Activated CD4-positive, alpha-beta T cell treated with anti-CD3 and anti-CD28 coated beads, Interleukin-2, amount 10 ng/mL, durations not matched to agents 7 days and 5 days (primary cell): ENCODE measurements at places on chromosomes 7 and 10. TPM values are rescaled to one million over a fixed set of nuclear protein-coding genes. Genes with fewer than 3 reads are reported as not detected.

The FGL2 gene
- 1.3 TPM for total RNA-seq

GRCh38 chr7:101951757-101952156 is 134.3 kb downstream of the CUX1 start:
- no peaks in the 10 kb centered on the region for H3K36me3 ChIP-seq
- H3K27ac ChIP-seq = no peak overlapping the region
- DNase-seq = no peak
- H3K4me3 ChIP-seq = no peak overlapping the region
- H3K4me1 ChIP-seq = peaks cover 7% of the 10 kb centered on the region

DNA sequence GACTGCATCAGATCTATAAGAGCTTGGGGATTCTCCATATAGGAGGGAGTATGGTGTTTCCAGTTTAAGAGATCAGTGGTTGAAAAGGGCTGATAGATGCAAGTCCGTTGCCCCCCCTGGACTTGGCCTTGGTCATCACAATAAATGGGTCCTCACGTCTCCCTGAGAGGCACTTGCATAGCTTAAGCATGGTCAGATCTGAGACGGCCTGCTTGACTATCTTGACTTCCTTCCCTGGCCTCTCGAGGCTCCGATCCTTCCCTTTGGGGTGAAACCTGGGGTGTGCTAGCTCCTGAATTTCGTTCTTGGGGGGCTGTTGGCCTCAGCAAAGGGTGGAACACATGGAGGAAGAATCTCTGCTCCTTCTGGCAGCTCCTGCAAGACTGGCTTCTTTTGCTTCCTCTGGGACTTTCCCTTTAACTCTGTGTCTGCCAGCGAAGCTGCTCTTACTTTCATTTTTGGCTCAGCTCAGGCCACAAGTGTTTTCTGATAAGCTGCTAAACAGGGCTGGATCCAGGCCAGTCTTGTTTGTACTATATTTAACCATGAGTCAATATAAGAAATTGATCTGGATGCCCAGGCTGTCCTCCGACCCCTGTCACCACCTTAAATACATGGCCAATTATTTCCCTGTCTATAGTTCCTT is 11.2 kb upstream of the ZNF485 start:
- peaks cover 7% of the 10 kb centered on the region for H3K27me3 ChIP-seq
- H3K4me1 ChIP-seq = peaks cover 33% of the 10 kb centered on the region
- DNase-seq = peak; percentile 62
- H3K4me3 ChIP-seq = peak overlapping the region; percentile 68
- H3K36me3 ChIP-seq = peaks cover 6% of the 10 kb centered on the region

The ZNF365 gene
- total RNA-seq = not detected

The FFAR4 gene
- not detected for total RNA-seq

The DENND10 gene
- 45.4 TPM for total RNA-seq

The NPY4R2 gene
- not detected for total RNA-seq

- no peaks in the 10 kb centered on the region for H3K27me3 ChIP-seq
- H3K4me1 ChIP-seq = no peaks in the 10 kb centered on the region
- no peak for DNase-seq
- no peak overlapping the region for H3K27ac ChIP-seq
Measured at GRCh38 chr10:36281831-36282331, 639.8 kb upstream of the FZD8 start.

GRCh38 chr7:112019932-112020331 is 186.3 kb downstream of the DOCK4 start:
- no peaks in the 10 kb centered on the region for H3K4me1 ChIP-seq
- DNase-seq = no peak
- H3K36me3 ChIP-seq = no peaks in the 10 kb centered on the region
- H3K27me3 ChIP-seq = no peaks in the 10 kb centered on the region
- no peak overlapping the region for H3K27ac ChIP-seq

The OR6V1 gene
- not detected for total RNA-seq

The TMEM236 gene
- not detected for total RNA-seq

DNA sequence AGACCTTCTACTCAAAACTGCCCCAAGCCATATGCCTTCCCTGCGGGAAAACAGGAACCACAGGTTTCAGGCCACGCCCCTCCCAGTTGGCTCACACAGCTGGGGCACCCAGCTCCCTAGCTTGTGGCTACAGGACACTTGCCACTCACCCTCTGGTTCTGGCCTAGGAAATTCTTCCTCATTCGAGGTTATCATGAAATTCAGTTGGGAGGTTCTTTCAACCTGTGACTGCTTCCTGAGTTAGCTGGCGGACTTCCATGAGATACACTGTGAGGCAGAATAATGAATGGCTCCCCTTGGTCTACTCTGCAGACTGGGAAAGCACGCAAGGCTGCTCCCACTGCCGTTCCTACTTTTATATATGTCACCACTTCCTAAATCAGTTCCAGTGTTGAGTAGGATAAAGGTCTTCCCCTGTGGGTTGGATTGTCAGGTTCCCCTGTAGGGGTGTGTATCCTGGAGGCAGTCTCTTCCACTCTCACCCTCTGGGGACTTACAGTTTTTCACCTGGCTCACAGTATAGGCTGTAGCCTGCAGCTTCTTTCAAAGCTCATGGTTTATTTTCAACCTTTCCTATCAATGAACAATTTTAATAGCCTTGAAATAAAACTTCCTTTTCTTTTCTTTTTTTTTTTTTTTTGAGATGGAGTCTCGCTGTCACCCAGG is 37.0 kb downstream of the GPR22 start:
- H3K4me1 ChIP-seq = peaks cover 9% of the 10 kb centered on the region
- no peak overlapping the region for H3K4me3 ChIP-seq
- H3K27me3 ChIP-seq = no peaks in the 10 kb centered on the region
- H3K27ac ChIP-seq = no peak overlapping the region
- no peak for DNase-seq

The TAS2R41 gene
- total RNA-seq = 0.29 TPM

DNA sequence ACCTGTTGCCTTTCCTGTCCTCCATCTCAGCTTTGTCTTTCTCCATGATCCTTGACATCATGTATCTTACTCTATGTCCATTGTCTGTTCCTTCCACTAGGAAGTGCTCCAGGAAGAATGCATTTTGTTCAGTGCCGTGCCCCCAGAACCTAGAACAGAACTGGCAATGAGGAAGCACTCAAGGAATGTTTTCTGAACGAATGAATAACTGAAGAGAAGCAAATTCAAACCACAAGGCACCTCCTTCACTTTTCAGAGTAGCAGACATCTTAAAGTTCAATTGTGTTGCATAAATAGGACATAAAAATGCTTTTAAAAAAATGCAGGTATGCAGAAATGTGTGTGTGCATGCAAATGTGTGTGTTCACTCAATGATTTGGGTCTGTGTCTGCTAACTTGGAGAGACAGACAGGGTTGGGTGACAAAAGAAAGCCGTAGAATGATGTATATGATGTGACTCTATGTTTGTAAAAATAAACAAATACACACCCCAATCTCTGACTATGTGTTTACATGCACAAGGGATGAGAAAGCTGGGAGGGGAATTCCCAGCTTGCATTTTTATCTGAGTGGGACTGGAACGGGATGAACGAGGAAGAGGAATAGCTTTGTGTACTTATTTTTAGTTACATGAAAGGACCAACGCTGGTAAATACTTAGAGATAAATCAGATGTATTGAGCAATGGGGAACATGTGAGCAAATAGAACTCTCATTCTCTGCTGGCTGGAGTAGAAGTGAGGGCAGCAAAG is 237.7 kb downstream of the FANK1 start:
- DNase-seq = no peak
- no peaks in the 10 kb centered on the region for H3K36me3 ChIP-seq
- no peak overlapping the region for H3K4me3 ChIP-seq
- no peaks in the 10 kb centered on the region for H3K27me3 ChIP-seq
- peaks cover 4% of the 10 kb centered on the region for H3K4me1 ChIP-seq

DNA sequence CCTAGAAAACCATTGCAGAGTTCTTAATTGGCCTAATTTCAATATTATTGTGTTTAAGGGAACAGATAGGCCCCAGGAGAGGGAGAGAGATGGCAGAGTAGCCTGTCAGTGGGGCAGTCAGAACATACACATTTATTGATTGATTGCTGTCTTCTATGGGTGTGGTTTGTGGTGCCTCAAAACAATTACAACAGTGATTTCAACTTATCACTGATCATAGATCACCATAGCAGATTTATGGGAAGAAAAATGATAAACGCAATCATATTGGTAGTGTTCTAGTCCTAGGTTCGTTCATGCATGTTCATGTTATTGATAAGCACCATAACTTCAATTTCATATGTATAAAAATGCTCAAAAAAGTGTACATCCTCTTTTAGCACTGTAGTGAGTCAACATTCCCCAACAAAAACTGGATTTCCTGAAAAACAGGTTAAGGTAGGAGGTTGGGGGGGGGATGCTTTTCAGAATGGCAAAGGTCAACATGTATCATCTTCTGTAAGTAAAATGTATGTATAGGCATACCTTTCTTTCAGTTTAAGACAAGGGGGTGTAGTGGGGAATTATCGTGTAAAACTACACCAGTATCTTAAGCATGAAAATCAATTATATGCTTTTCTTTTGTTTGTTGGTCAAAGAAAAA is 1.1 kb upstream of the TNKS2 start:
- H3K27me3 ChIP-seq = no peaks in the 10 kb centered on the region
- no peak for DNase-seq
- H3K36me3 ChIP-seq = peaks cover 29% of the 10 kb centered on the region
- H3K4me1 ChIP-seq = peaks cover 48% of the 10 kb centered on the region

The MMP21 gene
- total RNA-seq = not detected

GRCh38 chr10:30488316-30488715 is 54.3 kb downstream of the MAP3K8 start:
- no peak overlapping the region for H3K27ac ChIP-seq
- H3K4me3 ChIP-seq = no peak overlapping the region
- H3K4me1 ChIP-seq = peaks cover 34% of the 10 kb centered on the region
- peaks cover 30% of the 10 kb centered on the region for H3K27me3 ChIP-seq

- no peaks in the 10 kb centered on the region for H3K36me3 ChIP-seq
- no peaks in the 10 kb centered on the region for H3K27me3 ChIP-seq
- H3K4me3 ChIP-seq = no peak overlapping the region
- H3K27ac ChIP-seq = no peak overlapping the region
- no peaks in the 10 kb centered on the region for H3K4me1 ChIP-seq
Measured at GRCh38 chr7:158017111-158018097, 570.2 kb downstream of the PTPRN2 start.

- no peaks in the 10 kb centered on the region for H3K27me3 ChIP-seq
- no peak overlapping the region for H3K27ac ChIP-seq
- no peak overlapping the region for H3K4me3 ChIP-seq
Measured at GRCh38 chr7:148807436-148807835, 76.7 kb downstream of the EZH2 start.

DNA sequence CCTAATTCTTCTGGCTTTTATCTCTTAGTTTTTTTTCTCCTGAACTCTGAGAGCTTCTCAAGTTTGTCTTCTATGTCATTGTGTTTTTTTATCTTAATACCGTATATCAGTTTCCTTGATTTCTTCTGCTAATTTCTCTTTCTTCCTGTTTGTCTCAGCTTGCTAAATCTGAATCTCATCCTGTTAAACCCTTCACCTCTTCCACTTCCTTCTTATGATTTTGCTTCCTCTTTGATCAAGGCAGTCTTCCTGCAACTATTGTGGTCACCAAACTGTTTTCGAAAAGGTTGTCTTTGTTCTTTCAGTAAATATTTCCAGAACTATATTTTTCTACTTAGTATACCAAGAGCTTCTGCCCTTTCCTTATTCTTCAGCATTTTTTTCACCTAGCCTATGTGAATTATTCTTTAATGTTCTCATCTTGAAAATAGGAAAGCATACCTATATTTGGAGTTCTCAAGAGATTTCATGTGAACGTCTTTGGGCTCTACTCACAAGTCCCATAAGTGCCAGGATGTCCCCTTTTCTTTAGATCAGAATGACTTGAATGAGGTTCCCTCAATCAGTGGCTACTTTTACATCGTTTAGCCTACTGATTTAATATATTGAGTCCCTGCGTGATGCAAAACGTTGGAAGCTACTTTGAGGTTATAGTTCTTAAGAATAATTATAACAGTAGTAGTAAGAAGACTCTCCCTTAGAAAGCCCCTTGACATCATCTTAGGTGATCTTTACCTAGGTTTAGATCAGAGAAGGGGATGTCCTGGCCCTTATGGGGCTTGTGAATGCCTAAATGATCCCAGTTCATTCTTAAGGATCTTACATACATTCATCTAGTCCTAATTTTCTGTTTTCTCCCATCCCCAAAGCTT is 415.4 kb upstream of the AUTS2 start:
- H3K27ac ChIP-seq = peak overlapping the region; percentile 46
- DNase-seq = no peak
- H3K27me3 ChIP-seq = no peaks in the 10 kb centered on the region
- H3K4me3 ChIP-seq = no peak overlapping the region
- peaks cover 5% of the 10 kb centered on the region for H3K36me3 ChIP-seq
